ENCODE measurements at places on chromosomes 1 and 21.

DNA sequence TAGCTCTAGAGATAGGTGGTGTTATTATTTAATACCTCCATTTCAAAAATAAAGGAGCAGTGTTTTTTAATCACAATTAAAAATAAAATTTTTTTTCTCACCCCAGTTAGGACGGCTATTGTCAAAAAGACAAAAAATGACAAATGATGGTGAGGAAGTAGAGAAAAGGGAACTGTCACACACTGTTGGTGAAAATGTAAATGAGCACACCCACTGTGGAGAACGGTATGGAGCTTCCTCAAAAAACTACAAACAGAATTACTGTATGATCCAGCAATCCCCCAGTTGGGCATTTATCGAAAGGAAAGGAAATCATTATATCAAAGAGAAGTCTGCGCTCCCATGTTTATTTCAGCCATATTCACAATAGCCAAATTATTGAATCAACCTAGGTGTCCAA lies 148.7 kb upstream of the NR5A2 start:
- peak; percentile 70 for DNase-seq

DNA sequence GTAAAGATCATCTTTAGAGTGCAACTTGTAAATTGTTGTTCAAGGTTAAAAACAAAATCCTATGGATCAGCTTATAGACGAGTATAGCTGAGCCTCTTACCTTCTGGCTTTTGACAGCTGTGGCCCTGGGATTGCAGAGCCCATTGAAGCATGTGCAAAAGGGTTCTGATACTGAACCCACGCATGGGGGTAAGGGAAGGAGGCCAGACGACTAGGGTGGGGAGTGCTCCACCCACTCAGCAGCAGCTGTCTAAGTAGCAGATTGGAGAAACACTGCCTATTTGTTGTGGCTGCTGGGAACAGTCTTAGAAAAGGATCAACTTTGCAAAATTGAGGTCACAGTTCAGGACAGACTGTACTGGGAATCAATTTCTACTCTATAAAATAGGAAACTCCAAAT lies 16.1 kb downstream of the CD101 start:
- DNase-seq, result peak; percentile 70

GRCh38 chr1:225447650-225448089 lies 19.8 kb upstream of the LBR start:
- no peak for DNase-seq

- no peak for DNase-seq
Observed at GRCh38 chr1:203152158-203153034, 23.2 kb downstream of the MYBPH start.

GRCh38 chr1:234927971-234928640 lies 200.5 kb downstream of the TOMM20 start:
- no peak for DNase-seq

GRCh38 chr21:35178827-35179226 lies 129.7 kb upstream of the RUNX1 start:
- no peak for DNase-seq

- DNase-seq, result no peak
Observed at GRCh38 chr21:33825419-33825818, 90.2 kb downstream of the ATP5PO start.

DNA sequence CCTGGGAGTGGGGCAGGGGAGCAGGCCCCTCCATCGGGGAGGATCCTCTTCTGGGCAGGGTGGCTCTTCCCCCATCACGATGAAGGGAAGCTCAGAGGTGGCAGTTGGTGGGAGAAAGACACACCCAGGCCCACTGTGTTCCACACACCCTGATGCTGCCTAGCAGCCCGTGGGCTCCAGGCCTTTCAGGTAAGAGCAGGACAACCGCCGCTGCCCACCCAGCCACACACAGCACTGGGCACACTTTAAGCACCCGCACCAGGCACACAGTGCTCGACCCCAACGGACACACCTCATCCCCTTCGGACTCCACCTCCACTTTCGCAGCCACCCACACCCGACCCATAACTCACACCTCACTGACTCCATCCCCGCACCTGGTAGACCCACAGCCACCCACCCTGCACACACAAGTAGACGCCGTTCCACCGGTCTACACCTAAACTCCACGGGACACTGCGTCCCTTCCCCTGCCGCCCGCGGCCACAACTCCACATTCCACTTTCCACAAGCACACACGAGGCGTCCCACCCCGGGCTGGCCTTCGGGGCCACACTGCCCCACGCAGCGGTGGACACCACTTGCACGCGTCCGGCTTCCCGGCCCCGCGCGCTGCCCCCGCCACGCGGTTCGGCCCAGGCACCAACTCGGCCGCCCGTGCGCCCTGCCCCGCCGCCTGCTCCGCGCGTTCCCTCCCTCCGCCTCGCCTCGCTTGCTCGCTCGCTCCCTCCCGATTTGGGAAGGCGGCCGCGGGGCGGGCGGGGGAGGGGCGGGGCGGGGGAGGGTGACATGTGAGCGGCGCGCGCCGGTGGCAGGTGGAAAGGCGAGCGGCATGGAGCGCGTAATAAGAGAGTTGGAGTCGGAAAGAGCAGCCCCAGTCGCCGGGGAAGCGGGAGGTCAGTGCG lies at the start of gene KCNQ4:
TSS of gene KCNQ4 (plus strand) at position 787 of the 905 bp plus-strand sequence. CDS start 307 bp downstream, outside the sequence.
- DNase-seq, result no peak

GRCh38 chr1:180636138-180636537 lies 4.3 kb downstream of the XPR1 start:
- no peak for DNase-seq

GRCh38 chr1:156419854-156420204 lies 50.8 kb downstream of the RHBG start:
- DNase-seq, result no peak

- no peak for DNase-seq
Observed at GRCh38 chr1:33712186-33712585, 151.7 kb upstream of the HMGB4 start.

DNA sequence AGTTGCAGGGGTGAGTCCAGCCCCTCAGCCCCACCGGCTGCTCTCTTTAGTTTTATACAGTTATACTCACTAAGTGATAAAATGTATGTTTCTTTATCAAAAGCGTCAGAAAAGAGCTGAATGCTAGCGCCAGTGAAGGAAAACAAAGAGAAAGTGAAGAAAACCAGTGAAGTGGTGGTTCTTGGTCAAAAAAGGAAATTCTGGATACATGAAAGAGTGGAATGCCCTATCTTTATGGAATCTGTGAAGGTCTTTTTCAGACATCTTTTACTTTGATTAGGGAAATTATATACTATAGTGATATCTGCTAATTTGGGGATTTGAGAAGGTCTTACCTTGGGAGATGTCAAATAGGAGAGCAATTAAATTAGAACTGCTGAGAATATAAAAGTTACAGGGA lies 41.3 kb downstream of the GPR3 start:
- no peak for DNase-seq

GRCh38 chr1:6365047-6365446 lies 28.5 kb downstream of the ACOT7 start:
- no peak for DNase-seq

- DNase-seq, result no peak
Observed at GRCh38 chr1:71089536-71090270, 8.9 kb upstream of the ZRANB2 start.

- DNase-seq, result peak; percentile 55
Observed at GRCh38 chr1:183896466-183897048, 91.6 kb downstream of the RGL1 start.

DNA sequence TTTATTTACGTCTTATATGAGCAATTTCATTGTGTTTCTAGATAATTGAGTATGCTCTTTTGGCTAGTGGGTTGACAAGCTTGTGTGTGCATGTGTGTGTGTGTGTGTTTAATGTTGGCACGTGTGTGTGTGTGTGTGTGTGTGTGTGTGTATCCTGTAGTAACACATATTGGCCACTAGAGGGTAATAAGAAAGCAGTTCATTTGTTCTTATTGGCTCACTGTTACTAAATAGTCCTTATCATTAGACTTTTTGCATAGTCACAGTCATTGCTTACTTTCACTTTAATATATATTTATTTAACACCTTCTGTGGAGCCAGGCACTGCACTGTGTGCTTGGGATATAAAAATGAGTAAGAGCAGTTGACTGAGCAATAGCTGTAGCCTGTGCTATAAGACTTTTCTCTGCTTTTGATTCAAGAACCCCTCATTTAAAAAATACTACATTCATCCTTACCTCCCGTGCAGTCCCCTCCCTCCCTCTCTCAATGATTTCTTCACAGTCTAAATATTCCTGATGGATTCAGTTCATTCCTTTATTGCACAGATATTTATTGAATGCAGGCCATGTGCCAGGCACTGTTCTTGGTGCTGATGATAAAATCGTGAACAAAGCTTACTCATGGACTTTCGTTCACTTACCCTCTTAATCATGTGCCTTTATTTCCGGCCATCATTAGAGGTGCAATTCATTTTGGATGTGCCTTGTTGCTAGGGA lies 96.7 kb downstream of the DYRK1A start:
- peak; percentile 18 for DNase-seq

DNA sequence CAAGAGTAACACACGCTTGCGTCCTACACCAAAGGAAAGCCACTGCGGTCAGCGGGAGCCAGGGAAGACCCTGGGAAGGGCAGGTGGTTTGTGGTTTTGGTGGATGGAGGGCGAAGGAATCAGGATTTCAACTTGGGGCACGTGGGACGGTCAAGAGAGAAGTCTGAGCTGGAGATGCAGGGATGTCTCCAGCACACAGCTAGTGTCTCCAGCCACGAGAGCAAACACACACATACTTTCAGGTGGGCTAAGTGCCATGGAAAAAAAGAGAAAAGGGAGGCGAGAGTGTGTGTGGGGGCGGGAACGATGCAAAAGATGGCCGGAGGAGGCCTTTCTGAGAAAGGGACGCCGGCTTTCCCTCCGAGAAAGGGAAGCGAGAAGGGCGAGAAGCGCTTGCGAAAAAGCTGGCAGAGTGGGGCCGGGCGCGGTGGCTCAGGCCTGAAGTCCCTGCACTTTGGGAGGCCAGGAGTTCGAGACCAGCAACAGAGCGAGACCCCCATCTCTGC lies 1.4 kb upstream of the SRRM1 start:
- peak; percentile 80 for DNase-seq

- DNase-seq, result no peak
Observed at GRCh38 chr1:200877839-200878551, 5.2 kb downstream of the GPR25 start.

- DNase-seq, result no peak
Observed at GRCh38 chr1:9324246-9325096, 31.8 kb downstream of the SPSB1 start.

GRCh38 chr1:8450312-8450711 lies 132.4 kb downstream of the SLC45A1 start:
- DNase-seq, result no peak

- DNase-seq, result no peak
Observed at GRCh38 chr1:40245686-40246085, 2.1 kb upstream of the TMCO2 start.

DNA sequence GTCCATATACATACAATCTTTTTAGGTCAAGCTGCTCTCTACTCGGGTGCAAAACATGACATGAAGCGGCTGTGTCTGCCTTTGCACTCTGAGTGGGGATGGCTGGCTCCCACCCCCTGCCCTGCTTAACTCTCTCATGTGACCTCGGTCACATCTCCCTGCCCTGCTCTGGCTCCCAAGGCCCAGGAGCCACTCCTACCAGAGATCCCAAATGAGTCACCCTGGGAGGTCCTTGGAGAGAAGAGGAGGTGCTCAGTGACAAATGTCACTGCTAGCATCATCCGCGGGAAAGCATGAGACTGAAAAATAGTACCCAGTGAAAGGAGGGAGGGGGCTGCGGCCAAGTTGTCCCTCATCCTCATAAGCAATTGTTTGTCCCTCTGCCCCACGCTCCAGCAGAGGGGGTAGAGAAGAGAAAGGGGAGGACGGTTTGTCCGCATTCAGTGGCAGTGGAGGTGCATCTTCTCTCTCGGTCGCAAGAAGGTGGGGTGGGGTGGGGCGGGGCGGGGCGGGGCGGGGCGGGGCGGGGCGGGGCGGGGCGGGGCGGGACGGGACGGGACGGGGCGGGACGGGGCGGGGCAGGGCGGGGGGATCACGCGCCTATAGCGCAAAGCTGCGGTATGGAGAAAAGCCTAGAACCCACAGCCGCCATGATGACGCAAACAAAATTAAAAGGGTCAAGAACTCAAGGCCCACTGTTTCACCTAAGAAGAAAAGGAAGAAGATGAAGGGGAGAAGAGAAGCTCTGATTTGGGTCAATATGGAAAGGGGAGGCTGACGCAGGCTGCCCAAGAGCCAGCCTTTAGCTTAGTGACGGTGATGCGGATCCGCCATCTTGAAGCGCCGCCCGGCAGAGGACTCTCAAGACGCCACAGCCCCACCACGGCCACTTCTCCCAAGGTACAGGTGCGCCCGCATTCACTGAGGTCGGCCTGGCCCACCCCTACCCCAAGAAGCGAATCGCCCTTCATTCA lies 66.2 kb downstream of the CD46 start:
- no peak for DNase-seq

GRCh38 chr1:153127296-153127695 lies 14.0 kb upstream of the SPRR2F start:
- no peak for DNase-seq

- no peak for DNase-seq
Observed at GRCh38 chr1:1988061-1988945, 15.3 kb downstream of the CFAP74 start.

DNA sequence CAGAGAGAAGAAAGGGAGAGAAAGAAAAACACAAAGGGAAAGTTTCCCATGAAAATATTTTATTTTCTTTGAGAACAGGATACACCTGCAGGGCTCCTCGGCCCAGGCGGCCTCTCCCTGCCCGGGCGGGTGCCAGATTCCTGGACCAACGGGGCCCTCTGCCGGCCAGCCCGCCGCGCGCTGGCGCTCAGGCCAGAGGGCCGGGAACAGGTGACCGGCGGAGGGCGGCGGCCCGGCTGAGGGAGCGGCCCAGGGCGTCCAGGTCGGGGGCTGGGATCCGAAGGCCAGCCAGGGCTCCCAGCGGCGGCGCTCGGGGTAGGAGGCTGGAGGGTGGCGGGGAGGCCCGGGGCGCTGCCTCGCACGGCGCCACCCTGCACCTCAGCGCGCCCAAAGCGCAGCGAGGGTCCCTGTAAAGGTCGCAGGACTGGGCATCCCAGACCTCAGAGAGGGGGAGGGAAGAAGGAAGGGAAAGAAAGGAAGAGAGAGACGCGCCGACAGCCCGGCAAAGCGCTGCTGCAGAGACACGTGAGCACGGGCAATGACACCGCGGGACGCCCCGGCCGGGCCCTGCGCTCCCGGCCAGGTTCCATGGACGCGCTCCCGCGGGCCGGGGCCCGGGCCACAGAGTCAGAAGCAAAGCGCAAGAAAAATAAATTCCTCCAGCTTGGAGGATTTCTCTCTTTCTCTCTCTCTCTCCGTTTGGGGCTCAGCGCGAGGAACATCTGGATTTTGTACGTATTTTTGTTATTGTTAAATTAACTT lies 927 bp downstream of the WNT9A start:
- DNase-seq, result peak; percentile 55

- DNase-seq, result peak; percentile 68
Observed at GRCh38 chr1:56466538-56466937, 112.8 kb downstream of the PLPP3 start.

GRCh38 chr1:44413740-44414139 lies 8.7 kb downstream of the RNF220 start:
- no peak for DNase-seq

- no peak for DNase-seq
Observed at GRCh38 chr1:177082855-177083693, 81.4 kb downstream of the ASTN1 start.

- DNase-seq, result no peak
Observed at GRCh38 chr1:155640367-155640766, 30.3 kb downstream of the MSTO1 start.

GRCh38 chr1:71738910-71739309 lies 543.4 kb downstream of the NEGR1 start:
- DNase-seq, result no peak

- DNase-seq, result no peak
Observed at GRCh38 chr1:205942631-205943159, 561 bp downstream of the SLC26A9 start.

All from inflammatory macrophage (primary cell).